ENCODE measurements at places on chromosomes 6 and 20.

DNA sequence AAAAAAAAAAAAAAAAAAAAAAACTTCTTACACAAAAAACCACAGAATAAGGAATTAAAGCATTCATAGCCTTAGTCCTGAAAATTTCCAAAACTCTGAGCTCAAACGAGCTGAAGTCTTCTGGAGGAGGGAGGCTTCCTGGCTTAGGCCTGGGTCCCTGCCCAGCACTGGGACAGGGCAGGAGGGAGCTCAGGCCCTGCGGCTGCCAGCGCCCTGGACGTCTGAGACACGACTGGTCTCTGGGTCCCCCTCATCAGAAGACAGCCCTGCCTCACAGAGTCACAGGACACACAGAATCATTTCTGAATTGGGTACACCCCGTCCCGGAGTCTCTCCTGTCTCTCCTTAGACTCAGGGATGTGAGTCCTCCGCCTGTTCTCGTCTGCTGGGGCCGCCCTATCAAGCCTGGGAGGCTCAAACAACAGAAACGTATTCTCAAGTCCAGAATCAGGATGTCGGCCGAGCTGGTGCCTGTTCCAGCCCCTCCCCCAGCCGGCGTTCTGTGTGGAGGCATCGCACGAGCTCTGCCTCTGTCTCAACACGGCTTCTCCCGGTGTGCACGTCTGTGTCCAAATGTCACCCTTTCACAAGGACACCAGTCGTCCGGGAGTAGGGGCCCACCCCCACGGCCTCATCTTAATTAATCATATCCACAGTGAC is 39.4 kb downstream of the ZBTB46 start:
- DNase-seq = no peak

GRCh38 chr6:106579281-106579680 is 50.0 kb downstream of the RTN4IP1 start:
- DNase-seq = no peak

DNA sequence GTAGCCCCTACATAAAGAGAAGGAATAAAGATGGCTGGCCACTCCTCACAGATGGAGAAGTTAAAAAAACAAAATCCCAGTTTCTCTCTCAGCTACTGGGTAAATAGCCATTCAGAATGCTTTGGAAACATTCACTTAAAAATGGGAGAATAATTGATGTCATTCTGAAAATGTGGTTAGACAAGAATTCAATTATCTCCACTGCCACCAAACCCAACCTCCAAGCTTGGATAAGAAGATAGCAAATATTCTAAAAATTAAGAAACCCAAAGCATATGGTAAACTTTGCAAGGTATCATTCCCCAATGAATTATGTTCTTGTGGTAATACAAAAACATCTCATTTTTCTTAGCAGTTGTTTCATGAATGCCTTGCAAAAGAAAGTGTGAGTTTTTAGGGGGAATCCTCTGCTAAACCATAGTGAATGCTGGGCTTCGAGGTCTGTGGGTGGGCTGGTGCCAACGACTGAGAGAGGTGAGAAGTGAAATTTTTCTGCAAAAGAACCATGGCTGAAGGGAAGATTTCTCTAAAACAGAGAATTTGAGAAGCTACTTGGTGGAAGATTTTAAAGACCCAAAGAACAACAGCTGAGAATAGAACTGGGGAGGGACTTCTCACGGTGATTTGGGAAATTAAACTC is 497.9 kb upstream of the JARID2 start:
- DNase-seq = no peak

- DNase-seq = no peak
Measured at GRCh38 chr6:121319112-121319553, 15.1 kb downstream of the TBC1D32 start.

- DNase-seq = no peak
Measured at GRCh38 chr6:37137201-37138090, 32.5 kb upstream of the PIM1 start.

- DNase-seq = no peak
Measured at GRCh38 chr6:38054527-38055202, 235.1 kb downstream of the ZFAND3 start.

GRCh38 chr6:156009656-156010055 is 554.0 kb upstream of the NOX3 start:
- DNase-seq = no peak

- DNase-seq = no peak
Measured at GRCh38 chr20:54151075-54151439, 22.7 kb downstream of the CYP24A1 start.

GRCh38 chr20:56614196-56614595 is 14.9 kb upstream of the TFAP2C start:
- no peak for DNase-seq

- DNase-seq = no peak
Measured at GRCh38 chr6:38027685-38028373, 208.3 kb downstream of the ZFAND3 start.

DNA sequence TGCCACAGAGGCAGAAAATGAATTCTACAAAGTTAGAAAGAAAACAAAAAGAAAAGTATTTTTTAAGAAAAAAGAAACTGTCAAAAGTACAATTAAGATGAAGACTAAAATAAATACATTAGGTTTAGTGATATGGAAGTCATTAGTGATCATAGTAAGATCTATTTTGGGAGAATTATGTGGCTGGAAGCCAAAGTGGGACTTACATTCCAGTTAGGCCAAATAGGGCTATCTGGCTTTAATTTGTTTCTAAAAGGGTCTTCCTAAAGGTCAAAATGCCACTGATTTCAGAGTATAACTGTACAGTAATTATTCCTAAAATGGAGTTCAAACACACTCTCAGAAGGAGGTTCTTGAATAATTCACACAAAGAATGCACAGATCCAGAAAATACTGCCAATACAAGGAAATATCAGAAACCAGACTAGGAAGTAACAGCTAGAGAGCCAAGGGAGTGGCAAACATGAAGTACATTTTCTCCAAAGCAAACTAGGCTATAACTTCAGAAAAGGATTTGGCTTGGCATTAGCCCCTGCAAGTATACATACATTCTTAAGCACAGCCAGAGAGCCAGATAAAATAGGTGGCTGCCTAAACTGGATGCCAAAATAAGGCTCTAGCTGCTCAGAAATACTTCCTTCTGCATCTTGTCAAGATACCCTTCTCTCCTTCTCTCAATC is 45.3 kb downstream of the PDSS2 start:
- DNase-seq = no peak

DNA sequence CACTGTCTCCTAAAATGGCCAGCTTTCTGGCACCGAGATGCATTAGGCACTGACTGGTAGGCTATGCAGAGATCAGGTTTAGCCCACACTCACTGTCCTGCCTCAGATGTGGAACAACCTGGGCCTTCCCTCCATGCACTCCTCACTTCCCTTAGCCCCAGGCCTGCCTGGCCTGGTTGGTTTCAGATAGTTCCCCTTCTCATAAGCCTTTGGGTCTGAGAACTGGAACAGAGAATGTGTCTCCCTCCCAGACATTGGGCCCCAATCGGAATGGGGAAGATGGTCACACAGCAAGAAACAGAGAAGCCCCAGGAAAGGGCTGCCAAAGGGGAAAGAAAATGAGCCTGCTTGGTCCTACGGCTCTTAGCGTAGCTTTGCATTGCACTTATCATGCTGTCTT is 762.1 kb upstream of the CHD6 start:
- DNase-seq = no peak

- DNase-seq = no peak
Measured at GRCh38 chr6:5865506-5866031, 141.2 kb downstream of the NRN1 start.

GRCh38 chr20:59101961-59102360 is 59.4 kb upstream of the PRELID3B start:
- DNase-seq = no peak
